ENCODE measurements at places on chromosomes 16 and 17. TPM values are rescaled to one million over a fixed set of nuclear protein-coding genes. Genes with fewer than 3 reads are reported as not detected.

- no peaks in the 10 kb centered on the region for H3K27me3 ChIP-seq
- DNase-seq, result no peak
- H3K4me1 ChIP-seq, result peaks cover 63% of the 10 kb centered on the region
- H3K27ac ChIP-seq, result no peak overlapping the region
Observed at GRCh38 chr16:67165121-67166078, 855 bp downstream of the HSF4 start.

DNA sequence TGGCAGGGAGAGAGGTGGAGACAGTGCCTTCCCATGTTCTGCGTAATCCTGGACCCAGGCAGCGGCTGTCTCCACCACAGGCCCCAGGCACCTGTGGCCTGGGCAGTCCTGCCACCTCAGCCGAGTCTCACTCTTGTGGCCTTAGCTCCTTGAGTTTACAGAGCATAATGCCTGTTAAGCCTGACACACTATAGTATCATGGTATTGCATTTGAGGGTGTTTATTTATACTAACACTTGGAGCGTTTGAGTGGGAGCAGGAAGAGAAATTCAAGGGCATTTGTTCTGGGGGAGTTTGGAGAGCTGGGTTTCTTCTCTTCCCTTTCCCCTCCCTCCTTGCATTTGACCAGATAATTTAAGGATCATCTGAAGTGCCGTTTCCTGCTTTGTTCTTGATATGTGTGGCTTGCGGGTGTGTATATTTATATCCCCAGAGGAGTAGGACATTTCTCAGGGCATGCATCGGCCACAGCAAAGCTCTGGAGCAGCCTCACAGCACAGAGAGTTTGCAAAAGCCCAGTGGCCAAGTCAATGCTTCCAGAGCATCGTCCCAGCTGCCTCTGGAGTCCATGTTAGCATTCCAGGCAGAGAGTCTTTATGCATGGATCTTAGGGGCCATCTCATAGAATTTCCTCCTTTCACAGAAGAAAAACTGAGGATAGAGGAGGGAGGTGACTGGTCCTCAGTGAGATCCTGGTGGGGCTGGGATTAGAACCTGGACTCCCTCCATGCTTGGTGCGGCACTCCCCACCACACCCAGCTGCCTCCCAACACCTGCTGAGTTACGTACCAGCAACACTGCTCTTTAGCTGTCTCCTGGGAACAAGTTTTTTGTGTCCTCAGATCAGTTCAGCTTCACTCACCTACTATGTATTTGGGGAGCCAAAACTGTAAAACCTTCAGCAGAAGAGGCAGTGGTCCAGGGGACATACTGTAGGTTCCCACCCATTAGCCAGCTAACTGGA, 222.8 kb downstream of the CCDC182 start:
- no peak overlapping the region for H3K4me3 ChIP-seq
- H3K36me3 ChIP-seq, result no peaks in the 10 kb centered on the region
- H3K27me3 ChIP-seq, result no peaks in the 10 kb centered on the region
- no peak overlapping the region for H3K27ac ChIP-seq
- peaks cover 22% of the 10 kb centered on the region for H3K4me1 ChIP-seq

The CDRT15 gene
- not detected for total RNA-seq

- H3K36me3 ChIP-seq, result no peaks in the 10 kb centered on the region
- no peak overlapping the region for H3K27ac ChIP-seq
- H3K4me3 ChIP-seq, result no peak overlapping the region
- DNase-seq, result no peak
- peaks cover 3% of the 10 kb centered on the region for H3K4me1 ChIP-seq
Observed at GRCh38 chr17:67294451-67295199, 49.6 kb upstream of the HELZ start.

- H3K27ac ChIP-seq, result no peak overlapping the region
- H3K27me3 ChIP-seq, result no peaks in the 10 kb centered on the region
- no peaks in the 10 kb centered on the region for H3K4me1 ChIP-seq
- DNase-seq, result no peak
- H3K4me3 ChIP-seq, result no peak overlapping the region
- H3K36me3 ChIP-seq, result no peaks in the 10 kb centered on the region
Observed at GRCh38 chr17:42062681-42063080, 12.3 kb upstream of the C17orf113 start.

DNA sequence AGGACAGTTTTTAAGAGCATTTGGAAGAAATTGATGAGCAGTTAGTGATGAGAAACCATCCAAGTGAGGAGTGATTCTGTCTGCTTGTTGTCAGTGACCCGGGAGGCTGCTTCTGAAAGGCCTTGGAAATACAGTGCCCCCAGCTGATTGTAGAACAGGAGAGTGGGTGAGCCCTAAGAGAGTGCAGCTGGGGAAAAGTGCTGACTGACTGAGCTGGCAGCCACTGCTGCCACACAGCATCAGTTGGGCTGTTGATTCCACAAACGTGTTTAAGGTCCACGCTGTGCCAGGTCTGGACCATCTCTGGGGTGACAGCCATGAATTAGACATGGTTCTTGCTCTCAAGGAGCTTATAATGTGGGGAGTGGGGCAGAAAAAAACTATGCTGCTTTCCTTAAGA, 18.9 kb downstream of the NUP93 start:
- H3K4me3 ChIP-seq, result no peak overlapping the region
- DNase-seq, result no peak
- no peak overlapping the region for H3K27ac ChIP-seq
- no peaks in the 10 kb centered on the region for H3K36me3 ChIP-seq
- H3K27me3 ChIP-seq, result no peaks in the 10 kb centered on the region

The SPATA32 gene
- total RNA-seq, result 1.0 TPM

DNA sequence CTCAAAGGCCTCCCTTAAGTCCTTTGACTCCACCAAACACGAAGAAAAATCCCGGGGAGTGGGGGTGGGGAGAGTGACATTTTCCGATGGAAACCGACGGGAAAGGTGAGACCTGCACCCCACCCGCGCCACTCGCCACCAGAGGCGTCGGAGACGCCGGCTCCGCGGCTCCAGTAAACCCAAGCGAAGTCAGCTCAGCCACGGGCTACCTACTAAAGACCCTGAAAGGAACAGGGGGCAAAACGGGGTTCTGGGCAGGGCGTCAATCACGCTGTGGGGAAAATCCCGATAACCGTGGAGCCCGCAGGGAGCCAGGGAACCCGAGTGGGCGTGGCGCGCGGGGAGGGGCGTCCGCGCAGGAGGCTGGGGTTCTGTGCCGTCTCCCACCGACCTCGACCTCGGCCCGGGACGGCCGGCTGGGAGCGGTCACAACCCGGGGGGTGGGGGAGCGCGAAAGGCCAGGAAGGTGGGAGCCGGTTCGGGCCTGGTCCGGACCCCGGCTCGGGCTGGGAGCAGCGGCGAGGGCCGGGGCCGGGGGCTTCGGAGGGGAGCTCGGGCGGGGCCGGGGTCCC, 565 bp downstream of the WDR45B start:
- peaks cover 6% of the 10 kb centered on the region for H3K36me3 ChIP-seq
- peak overlapping the region; percentile 99 for H3K27ac ChIP-seq
- H3K4me3 ChIP-seq, result peak overlapping the region; percentile 93

GRCh38 chr17:64547319-64547718, 40.5 kb downstream of the CEP95 start:
- no peak overlapping the region for H3K4me3 ChIP-seq
- no peak for DNase-seq
- H3K27ac ChIP-seq, result no peak overlapping the region

DNA sequence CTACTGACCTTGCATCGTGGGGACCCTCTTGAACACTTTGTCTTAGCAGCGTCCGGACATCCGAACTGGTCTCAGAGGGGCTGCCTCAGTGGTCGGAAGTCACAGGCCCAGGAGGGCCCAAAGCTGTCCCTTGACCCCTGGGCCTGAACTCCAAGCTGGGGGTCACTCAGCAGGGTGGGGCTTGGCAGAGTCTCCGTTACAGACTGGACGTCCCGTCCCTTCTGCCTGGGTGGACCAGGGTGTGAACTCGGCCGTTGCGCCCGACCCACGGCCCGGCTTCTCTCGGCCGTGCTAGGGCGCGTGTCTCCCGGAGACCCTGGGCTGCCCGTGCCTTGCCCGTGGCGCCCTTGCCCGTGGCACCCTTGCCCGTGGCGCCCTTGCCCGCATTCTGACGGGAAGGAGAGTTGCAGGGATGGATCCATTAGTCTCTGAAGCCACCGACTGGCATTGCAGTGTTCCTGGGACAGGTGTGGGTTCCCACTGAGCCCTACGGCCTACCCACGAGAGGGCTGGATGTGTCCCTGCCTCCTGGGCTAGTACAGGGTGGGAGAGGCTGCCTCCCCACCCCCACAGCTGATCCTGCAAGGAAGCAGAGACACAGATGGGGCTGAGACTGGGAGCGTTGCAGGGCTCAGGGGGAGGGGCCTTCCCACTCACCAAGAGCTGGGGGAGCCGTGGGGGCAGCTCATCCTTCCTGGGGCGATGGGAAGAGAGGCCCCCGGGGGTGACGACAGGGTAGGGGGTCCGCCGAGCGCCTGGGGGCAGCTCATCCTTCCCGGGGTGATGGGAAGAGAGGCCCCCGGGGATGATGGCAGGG, 4.9 kb downstream of the CACNA1H start:
- peaks cover 56% of the 10 kb centered on the region for H3K4me1 ChIP-seq
- H3K27ac ChIP-seq, result no peak overlapping the region
- no peak for DNase-seq
- H3K27me3 ChIP-seq, result peaks cover 24% of the 10 kb centered on the region

DNA sequence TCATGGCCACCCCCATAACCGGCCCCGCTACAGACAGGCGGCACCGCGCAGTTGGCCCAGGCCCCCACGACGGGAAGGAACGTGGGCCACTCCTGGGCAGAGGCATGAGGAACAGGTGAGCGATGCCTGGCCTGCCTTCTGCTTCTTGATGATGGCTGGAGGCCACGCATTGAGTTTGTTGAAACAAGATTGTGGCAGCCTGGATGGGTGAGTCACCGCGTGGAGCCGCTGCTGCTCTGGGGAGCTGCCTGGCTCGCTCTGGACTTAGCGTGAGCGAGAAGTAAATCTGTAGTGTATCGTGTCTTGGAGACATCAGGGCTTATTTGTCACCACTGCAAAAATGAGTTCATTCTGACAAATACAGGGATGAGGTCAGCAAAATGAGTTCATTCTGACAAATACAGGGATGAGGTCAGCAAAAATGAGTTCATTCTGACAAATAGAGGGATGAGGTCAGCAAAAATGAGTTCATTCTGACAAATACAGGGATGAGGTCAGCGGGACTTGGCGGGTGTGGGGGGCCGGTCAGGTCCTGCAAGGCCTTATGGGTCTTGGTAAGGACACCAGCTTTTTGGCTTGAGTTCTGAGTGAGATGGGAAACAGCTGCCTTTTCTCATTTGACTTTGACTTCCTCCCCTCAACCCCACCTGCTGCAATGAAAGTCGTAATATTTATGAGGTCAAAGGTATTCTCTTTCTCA, 93.0 kb downstream of the SEC14L1 start:
- H3K4me1 ChIP-seq, result no peaks in the 10 kb centered on the region

DNA sequence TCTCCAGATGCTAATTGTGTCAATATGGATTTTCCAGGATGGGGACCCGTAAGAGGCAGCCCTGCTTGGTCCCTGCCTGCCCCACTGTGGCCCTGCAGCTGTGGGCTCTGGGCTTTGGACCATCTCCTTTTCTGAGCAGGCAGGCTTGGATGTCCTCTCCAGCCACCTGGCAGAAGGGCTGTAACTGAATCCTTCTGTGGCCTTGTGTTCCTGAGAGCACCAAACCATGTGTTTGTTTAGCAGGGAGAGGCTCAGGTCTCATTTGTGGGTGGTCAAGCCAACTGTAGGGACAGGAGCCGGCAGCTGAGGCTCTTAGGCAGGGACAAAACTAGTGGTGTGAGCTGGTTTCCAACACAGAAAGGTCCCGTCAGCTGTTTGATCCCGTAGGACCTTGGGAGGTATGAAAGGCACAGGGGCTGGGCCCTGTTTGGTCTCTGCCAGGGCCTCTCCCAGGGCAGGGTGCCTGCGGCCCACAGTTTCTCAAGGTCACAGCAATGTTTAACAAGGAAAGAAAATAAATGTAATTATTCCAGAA, 18.5 kb downstream of the SEC14L5 start:
- no peak overlapping the region for H3K4me3 ChIP-seq
- H3K36me3 ChIP-seq, result no peaks in the 10 kb centered on the region
- peaks cover 15% of the 10 kb centered on the region for H3K4me1 ChIP-seq
- DNase-seq, result peak; percentile 81

The VASN gene
- total RNA-seq, result 22.1 TPM

The PIGL gene
- 34.5 TPM for total RNA-seq

GRCh38 chr17:66863820-66864219, 28.9 kb downstream of the CACNG5 start:
- H3K27ac ChIP-seq, result no peak overlapping the region
- H3K27me3 ChIP-seq, result no peaks in the 10 kb centered on the region
- H3K4me1 ChIP-seq, result no peaks in the 10 kb centered on the region
- H3K36me3 ChIP-seq, result no peaks in the 10 kb centered on the region
- DNase-seq, result no peak
- no peak overlapping the region for H3K4me3 ChIP-seq

GRCh38 chr17:14552306-14552705, 251.4 kb downstream of the HS3ST3B1 start:
- no peak overlapping the region for H3K4me3 ChIP-seq
- H3K36me3 ChIP-seq, result no peaks in the 10 kb centered on the region
- DNase-seq, result no peak
- H3K27ac ChIP-seq, result no peak overlapping the region
- H3K27me3 ChIP-seq, result no peaks in the 10 kb centered on the region

DNA sequence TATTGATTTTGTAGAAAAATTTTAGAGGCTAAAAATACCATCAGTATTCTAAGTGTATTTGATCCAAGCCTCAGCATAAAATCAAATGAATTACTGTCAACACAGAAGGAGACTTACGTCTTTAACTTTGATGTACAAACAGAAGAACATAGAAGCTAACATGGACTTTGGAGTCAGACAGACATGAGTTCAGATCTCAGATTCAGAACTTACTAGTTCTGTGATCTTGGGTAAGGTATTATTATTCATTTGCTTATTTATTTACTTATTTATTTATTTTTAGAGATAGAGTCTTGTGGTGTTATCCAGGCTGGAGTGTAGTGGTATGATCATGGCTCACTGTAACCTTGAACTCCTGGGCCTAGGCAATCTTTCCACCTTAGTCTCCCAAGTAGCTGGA, 4.0 kb upstream of the SLFN12L start:
- H3K36me3 ChIP-seq, result no peaks in the 10 kb centered on the region
- H3K4me3 ChIP-seq, result no peak overlapping the region
- no peak for DNase-seq
- peak overlapping the region; percentile 71 for H3K27ac ChIP-seq
- no peaks in the 10 kb centered on the region for H3K27me3 ChIP-seq

GRCh38 chr17:81888105-81888987, 3.0 kb downstream of the ALYREF start:
- no peak overlapping the region for H3K4me3 ChIP-seq
- no peaks in the 10 kb centered on the region for H3K27me3 ChIP-seq
- peaks cover 13% of the 10 kb centered on the region for H3K36me3 ChIP-seq
- no peak overlapping the region for H3K27ac ChIP-seq
- DNase-seq, result no peak

Measured in body of pancreas (tissue), 4 donors.